Inflammatory macrophage treated with lipopolysaccharide for 4 hours (primary cell): ENCODE measurements at places on chromosomes 6 and 20.

GRCh38 chr6:133707456-133707855, 181.5 kb upstream of the TCF21 start:
- no peak for DNase-seq

- DNase-seq = no peak
Measured at GRCh38 chr20:55582498-55582897, 422.8 kb downstream of the CBLN4 start.

DNA sequence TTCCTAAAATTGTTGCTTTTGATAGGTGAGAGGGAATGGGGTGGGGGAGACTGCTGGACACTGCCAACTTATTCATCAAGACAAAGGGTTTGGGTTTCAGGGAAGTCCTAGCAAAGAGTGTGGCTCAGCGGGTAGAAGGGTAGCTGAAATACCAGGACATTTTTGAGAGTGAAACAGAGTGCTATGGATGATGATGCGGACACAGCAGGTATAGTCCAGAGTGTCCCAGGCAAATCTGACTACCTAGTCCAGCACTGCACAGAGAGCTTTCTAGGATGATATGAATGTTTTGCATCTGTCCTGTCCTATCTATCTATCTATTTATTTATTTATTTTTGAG, 154.3 kb downstream of the BCAS1 start:
- DNase-seq = no peak

- DNase-seq = no peak
Measured at GRCh38 chr6:108009894-108010293, 51.9 kb upstream of the SEC63 start.

- DNase-seq = no peak
Measured at GRCh38 chr20:49259284-49259683, 18.6 kb downstream of the ZNFX1 start.

DNA sequence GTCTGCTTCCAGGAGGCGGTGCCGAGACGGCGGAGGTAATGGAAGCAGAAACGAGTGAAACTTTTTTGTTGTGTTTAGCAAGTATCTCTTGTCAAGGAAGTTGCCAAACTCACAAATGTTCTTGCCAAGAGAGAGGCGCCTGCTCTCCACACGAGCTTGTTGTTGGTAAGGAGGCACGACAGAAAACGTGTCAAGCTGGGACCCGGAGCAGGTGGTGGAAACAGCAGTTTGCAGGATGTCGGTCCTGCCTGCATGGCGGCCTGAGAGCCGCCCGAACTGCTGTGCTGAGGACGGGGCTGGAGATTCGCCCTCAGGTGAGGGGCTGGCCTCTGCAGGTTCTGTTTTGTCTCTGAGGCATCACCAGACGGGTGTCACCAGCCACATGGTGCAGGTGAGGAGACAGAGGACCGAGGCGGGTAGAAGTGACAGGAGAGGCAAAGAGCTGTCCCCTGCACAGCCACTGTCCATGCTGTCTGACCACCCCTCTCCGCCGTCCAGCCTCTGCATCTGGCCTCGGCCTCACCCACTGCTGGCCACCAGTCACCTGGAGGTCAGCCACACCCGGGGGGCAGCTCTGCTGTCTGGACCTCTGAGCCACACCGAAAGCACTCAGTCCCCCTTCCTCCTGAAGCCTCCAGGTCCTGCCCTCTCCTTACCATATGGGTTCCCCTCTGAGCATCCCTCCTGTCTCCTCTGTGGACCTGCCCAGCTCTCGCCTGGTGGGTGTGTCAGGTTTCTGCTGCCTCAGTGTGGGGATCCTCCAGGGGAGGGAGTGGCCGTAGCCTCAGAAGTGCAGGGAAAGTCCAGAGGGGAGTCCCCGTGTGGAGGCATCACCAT, 261.5 kb downstream of the TAF4 start:
- DNase-seq = no peak

GRCh38 chr20:62662422-62662821, 20.1 kb downstream of the SLCO4A1 start:
- peak; percentile 92 for DNase-seq

GRCh38 chr6:81906709-81907204, 154.3 kb upstream of the TENT5A start:
- no peak for DNase-seq

DNA sequence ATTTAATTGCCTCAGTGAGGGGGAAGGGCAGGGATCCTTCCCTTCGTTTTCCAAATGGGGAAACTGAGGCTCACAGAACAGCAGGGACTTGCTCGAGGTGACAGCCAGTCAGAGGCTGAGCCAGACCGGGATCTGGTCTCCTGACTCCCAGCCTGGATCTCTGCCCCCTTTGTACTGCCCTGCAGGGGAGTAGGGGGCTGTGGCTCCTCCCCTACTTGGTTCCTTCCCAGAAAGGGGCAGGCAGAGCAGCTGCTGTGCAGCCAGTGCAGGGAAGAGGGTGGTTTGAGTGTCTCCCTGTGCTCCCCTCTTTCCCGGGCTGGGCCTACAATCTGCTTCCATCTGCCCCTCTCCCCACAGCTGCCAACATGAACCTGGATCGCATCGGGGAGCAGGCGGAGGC, 37.6 kb downstream of the UQCC2 start:
- DNase-seq = no peak

- DNase-seq = peak; percentile 66
Measured at GRCh38 chr6:14757418-14757817, 488.5 kb upstream of the JARID2 start.

GRCh38 chr20:62555642-62556420, 80.0 kb upstream of the GATA5 start:
- no peak for DNase-seq

- DNase-seq = no peak
Measured at GRCh38 chr6:151663559-151663958, 143.9 kb upstream of the ESR1 start.
